HAP-1 (cell line): ENCODE measurements at places on chromosomes 5 and 9.

DNA sequence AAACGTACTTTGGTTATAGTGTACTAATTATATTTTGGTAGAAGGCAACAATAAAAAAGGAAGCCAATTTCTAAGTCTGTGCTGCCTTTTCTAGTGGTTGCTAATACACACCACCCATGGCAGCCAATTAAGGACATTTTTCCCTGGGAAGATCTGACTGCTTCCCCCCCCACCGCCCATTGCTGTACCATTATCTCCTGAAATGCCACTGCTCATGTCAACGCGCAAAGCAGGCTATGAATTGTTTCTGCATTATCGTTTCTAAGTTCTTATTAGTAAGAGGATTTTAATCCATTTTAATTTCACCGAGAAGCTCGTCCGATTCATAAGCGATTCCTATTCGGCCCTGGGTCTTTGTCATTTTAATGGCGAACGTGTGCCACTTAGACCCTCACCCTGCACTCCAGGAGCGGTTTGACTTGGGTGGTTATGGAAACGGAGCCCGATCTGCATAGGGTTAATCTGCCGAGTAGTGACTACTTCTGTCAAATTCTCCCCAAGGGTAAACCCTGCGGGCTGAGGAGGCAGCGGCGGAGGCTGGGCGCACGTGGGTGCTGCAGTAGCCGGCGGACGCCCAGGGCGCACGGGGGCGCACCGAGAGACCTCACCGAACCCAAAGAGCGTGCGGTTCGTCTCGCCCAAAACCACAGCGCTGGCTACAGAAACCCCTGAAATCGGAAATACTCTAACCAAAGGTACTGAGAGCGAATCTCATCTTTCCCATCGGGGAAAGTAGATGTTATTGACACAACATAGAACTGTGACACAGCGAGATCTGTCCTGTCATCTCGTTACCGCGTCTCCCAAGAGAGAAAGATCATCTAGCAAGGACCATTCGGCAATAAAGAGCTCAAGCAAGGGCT lies 55.8 kb upstream of the SHC3 start:
- DNase-seq: no peak

GRCh38 chr9:89052470-89053097 lies 61.3 kb downstream of the S1PR3 start:
- DNase-seq: no peak

- DNase-seq: no peak
Measured at GRCh38 chr9:136002881-136003280, 41.7 kb upstream of the UBAC1 start.

DNA sequence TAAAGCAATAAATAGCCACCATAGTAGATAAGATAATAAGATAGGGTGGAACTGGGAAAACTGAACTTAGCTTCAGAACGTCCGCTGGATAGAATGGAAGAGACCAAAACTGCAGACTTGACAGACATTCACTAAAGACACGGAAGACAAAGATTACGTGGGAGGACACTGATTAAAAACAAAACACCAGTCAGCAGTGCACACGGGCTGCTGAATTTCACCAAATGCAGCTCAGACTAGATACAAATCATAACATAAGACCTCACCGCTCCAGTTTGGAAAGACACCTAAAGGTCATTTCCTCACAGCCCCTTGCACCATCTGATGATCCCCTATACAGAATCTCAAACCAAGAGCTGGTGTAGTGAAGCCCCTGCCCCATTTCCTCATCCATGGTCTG lies 2.9 kb upstream of the OR2Y1 start:
- DNase-seq: no peak

- no peak for DNase-seq
Measured at GRCh38 chr9:89080193-89080592, 88.9 kb downstream of the S1PR3 start.

GRCh38 chr5:21783074-21783679 lies 1070.0 kb downstream of the CDH12 start:
- no peak for DNase-seq

DNA sequence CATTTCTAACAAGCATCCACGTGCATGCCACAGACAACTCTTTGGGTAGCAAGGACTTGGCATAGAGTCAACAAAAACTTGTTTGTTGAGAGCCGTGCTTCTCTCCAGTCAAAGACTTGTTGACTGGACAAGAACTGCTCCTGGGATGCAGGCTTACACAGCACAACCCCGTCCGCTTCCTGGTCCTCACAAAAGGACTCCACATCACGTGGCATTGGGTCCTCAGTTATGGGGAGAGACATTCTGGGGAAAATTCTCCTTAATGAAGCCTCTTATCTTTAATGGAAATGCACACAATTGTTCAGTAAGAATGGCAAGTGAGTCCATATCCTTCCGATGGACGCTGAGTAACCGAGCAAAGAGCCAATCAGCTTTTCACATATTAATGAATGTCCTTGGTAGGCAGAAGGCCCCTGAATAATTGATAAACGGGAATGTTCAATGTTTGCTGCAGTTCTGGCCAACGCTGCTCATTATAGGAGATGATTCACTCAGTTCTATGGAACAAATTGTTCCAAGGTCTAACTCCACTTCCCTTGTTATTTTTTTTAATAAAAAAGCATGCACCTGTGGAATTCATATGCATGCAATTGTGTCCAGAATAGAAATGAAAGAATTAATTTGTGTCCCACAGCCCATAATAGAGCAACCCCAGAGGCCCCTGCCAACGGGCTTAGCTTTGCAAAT lies 97.0 kb upstream of the ZNF366 start:
- no peak for DNase-seq

DNA sequence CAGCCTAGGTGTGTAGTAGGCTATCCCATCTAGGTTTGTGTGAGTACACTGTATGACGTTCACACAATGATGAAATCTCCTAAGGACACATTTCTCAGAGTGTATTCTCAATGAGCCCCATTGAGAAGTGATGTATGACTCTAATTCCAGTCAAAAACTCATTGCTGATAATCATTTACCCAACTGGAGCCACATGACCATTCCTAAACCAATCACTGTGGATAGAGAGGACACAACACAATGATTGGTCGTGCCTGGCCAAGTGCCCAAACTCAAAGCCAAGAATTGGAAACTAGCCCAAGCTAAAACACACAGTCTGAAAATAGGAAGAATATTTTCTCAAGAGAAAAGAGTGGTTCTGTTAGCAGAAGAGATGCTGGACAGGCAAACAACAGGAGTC lies 191.2 kb downstream of the ZNF462 start:
- no peak for DNase-seq

GRCh38 chr9:117242082-117242481 lies 172.8 kb downstream of the ASTN2 start:
- DNase-seq: no peak

DNA sequence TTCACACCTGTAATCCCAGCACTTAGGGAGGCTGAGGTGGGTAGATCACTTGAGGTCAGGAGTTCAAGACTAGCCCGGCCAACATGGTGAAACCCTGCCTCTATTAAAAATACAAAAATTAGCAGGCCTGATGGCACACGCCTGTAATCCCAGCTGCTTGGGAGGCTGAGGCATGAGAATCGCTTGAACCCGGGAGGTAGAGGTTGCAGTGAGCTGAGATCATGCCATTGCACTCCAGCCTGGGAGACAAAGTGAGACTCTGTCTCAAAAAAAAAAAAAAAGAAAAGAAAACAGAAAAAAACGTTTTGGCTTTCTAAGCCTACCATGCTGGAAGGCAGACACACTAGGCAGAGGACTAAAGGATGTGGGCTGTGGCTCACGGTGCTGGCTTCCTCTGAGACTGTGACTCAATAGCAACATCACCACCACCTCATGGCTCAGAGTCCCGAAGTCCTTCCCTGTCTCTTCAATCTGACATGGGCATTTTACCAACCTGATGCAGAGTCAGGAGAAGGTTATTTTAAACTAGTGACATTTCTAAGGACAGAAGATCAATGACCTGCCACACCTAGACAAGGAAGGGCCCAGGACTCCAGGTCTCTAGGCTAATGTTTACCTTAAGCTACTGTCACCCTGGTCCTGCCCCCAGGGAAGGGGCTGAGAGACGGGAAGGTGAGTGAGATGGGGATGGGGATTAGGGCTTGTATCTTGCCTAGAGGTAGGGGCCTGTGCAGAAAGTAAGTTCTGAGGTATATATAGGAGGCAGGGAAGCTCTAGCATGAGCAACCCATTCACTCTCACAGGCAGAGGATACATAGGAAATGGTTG lies 3.7 kb downstream of the ECSCR start:
- no peak for DNase-seq

DNA sequence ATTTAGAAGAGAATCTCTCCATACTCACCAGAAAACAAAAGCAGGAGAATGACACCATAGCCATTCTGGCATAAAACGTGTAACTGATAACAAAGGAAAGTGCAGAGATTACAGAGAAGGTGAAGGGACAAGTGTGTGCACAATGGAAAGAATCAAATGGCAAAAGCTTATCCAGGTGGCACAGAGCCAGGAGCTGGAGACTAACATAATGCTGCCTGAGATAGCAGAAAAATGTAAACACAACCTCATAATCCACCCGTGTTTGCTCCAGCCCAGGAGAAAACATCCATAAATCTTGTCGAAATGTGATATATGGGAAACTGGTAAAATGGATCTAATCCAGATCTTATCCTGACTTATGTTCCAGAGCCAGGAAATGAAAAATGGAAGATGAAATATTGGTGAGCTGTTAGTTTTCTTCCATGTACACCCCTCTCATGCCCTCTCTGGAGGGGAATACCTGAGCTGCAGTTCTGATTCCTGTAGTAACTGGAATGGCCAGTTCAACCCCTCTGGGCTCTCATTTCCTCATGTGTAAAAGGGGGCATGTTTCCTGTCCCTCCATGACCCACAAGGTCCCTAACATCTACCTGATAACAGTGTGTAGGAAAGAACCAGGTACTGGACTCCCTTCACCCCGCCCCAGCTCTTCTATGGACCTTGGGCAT lies 212.3 kb upstream of the DAPK1 start:
- DNase-seq: no peak

- peak; percentile 84 for DNase-seq
Measured at GRCh38 chr9:92808726-92809451, 44.3 kb upstream of the BICD2 start.
